ENCODE measurements at places on chromosomes 12 and 14. TPM values are rescaled to one million over a fixed set of nuclear protein-coding genes. Genes with fewer than 3 reads are reported as not detected.

Gene ERP27
- total RNA-seq: not detected

Gene GPR68
- 0.86 TPM for total RNA-seq

Gene SLC25A47
- total RNA-seq: not detected

Gene PPP1R36
- 3.5 TPM for total RNA-seq

Gene HOXC10
- total RNA-seq: 0.43 TPM

Gene IL22
- not detected for total RNA-seq

Gene STON2
- not detected for total RNA-seq

Gene SYNDIG1L
- total RNA-seq: not detected

Gene TRHDE
- 20.9 TPM for total RNA-seq

Gene RNASE1
- not detected for total RNA-seq

Gene WDR20
- total RNA-seq: 15.1 TPM

Gene FOXG1
- not detected for total RNA-seq

Gene DBX2
- total RNA-seq: not detected

Gene SDR9C7
- total RNA-seq: not detected

Gene RAP1B
- total RNA-seq: 155 TPM
